ENCODE measurements at places on chromosomes 6 and 20.

DNA sequence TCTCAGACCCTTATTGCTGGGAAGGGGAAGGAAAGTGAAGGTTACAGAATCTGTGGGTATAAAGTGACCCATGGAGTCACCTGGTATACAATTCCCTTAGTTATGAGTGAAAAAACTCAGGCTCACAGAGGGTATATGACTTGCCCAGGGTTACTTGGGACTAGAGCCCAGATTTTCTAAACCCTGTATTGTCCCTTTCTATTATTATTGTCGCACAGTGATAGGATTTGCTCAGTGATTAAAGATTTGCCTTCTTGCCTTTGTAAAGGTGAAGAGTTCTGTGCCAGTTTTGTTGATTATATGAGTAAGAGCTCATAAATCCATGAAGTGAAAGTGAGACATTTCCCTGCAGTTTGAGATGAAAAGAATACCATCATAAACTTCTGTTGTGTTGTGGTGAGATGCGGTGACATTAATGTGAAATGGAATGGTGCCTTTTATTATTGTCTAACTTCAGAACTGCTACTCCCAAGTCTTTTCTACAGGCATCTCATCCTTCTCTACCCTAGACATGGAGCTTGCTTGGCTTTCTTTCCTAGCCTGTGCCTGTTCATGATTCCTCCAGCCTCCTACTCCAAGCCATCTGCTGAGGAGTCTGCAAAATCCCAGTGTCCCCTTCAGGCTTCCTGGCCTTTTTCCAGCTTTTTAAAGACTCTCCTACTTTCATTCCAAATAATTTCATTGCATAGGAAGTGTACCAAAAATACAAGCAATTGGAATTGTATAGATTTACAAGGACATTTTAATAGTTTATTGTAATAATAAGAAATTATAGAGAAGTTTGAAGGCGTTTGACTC, 33.5 kb upstream of the ADIG start:
- DNase-seq = no peak

GRCh38 chr6:11731423-11731822, 47.2 kb downstream of the ADTRP start:
- no peak for DNase-seq

- DNase-seq = no peak
These were observed 13.7 kb upstream of the PRDM13 start for GRCh38 chr6:99592900-99593299.

DNA sequence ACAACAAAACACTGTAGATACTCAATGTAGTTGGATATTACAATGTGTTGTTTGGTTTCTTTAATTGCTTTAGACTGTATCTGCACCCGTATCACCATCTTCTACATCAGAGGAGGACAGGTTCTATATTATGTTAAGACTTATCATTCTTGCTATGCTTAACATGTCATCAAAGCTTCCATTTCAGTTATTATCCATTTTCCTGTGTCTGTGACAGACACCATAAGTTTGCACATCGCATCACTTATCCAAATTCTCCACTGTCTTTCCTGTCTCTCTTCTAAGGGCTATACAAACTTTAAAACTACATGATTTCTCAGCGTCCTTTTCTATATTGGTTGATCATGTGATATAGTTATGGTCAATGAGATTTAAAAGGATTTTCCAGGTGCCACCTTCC, 719.0 kb downstream of the TBC1D32 start:
- DNase-seq = no peak

DNA sequence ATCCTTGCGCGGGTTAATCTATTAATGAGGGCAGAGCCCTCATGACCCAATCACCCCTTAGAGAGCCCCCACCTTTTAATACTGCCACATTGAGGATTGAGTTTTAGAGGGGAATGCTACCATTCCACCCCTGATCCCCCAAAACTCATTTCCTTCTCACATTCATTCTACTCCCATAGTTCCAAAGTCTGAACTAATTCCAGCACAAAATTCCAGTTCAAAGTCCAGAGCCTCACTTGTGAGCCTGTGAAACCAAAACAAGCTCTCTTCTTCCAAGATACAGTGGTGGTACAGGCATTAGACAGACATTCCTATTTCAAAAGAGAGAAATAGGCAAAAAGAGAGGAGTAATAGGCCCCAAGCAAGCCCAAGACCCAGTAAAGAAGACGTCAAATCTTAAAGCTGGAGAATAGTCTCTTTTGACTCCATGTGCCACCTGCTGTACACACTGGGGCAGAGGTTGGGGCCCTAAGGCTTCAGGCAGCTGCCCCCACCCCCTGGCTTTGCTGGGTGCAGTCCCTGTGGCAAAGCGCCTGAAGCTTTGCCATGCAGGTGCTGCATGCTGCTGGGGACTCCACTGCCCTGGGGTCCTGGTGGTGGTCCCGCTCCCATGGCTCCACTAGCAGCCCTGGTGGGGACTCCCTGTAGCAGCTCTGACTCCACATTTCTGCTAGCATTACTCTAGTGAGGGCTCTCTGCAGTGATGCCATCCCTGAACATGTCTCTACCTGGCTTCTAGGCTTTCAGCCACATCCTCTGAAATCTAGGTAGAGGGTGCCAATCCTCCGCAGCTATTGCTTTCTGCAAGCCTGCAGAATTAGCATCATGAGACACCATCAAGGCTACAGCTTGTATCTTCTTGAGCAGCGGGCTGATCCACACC, 41.3 kb downstream of the RSPH3 start:
- no peak for DNase-seq

- no peak for DNase-seq
These were observed 4.6 kb upstream of the OSBPL2 start for GRCh38 chr20:62233684-62234083.

GRCh38 chr20:15917283-15917682, 656.0 kb downstream of the KIF16B start:
- DNase-seq = no peak

GRCh38 chr6:32149932-32150870, 1.5 kb downstream of the PRRT1 start:
- DNase-seq = no peak

Data from stimulated activated CD8-positive, alpha-beta memory T cell treated with anti-CD3 and anti-CD28 coated beads, Interleukin-4, amount 100 ng/mL, for 24 hours (primary cell).